ENCODE measurements at places on chromosomes 12 and 14.
A peak's percentile ranks its signal among the peaks of the same experiment; 100 is the strongest.

DNA sequence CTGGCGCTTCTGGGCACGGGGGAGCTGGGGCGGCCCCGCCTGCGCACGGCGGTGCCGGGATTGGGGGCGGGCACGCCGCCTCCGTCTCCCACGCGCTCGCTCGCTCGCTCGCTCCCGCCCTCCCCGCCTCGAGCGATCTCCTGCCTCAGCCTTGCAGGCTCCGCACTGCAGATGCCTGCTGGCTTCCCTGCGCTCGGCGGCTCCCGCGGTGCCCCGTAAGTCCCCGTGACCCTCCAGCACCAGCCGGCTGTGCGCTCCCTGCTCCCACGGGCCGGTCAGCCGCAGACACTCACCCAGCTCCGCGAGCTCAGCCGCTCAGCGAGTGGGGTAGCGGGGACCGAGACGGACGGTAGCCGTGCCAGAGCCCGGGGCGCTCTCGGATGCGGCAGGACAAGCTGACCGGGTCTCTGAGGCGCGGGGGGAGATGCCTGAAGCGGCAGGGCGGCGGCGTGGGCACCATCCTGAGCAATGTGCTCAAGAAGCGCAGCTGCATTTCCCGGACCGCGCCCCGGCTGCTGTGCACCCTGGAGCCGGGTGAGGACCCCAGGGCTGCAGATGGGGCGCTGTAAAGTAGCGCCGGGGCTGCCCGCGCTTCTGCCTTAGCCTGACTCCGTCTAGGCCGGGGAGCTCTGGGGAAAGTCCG is at the start of gene TBC1D30:
Gene TBC1D30 (plus strand): TSS at position 148 of the 643 bp plus-strand sequence. CDS start 233 bp downstream, at position 381.
- DNase-seq, result no peak

- peak; percentile 83 for DNase-seq
Observed at GRCh38 chr12:62260733-62261683, 804 bp downstream of the USP15 start.

- DNase-seq, result no peak
Observed at GRCh38 chr12:40446385-40446784, 221.6 kb downstream of the LRRK2 start.

GRCh38 chr14:36934304-36934703 is 238.1 kb downstream of the SLC25A21 start:
- no peak for DNase-seq

DNA sequence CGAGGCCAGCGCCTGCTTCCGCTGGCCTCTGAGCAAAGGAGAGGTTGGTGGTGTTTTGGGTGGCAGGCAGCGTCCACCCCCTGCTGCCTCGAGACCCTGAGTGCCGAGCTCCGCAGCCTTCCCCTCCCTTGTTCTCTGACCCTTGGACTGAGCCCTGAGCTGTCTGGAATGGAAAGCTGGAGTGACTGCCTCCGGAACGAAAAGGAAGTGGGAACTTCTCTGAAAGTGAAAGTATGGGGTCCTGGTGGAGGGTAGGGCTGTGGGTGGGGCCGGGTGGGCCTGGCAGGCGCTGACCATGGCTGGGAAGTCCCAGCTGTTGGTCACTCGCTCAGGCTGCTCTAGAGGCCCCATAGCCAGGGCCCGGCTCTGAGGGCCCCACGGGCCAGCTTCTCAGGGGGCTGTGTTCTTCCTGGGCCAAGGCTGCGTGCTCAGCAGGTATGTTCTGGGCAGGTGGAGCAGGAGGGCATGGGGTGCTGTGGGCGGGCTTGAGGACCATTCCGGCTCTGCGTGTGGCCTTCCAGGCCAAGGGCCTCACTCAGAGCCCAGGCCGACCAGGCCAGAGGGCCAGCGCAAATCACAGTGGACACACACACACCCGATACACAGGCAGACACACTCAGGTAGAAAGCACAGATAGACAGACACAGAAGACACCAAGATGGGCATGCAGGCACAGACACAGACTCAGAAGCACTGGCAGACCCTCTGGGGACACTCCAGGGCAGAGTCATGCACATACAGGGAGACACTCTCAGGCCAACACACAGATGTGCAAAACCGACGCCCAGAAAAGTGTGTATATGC is at the start of gene EXOC3L4:
Gene EXOC3L4 (plus strand): TSS at position 320 of the 804 bp plus-strand sequence. CDS start 5,495 bp downstream, outside the sequence.
- DNase-seq, result no peak

GRCh38 chr12:56948457-56948777 is 9.0 kb downstream of the RDH16 start:
- DNase-seq, result no peak

DNA sequence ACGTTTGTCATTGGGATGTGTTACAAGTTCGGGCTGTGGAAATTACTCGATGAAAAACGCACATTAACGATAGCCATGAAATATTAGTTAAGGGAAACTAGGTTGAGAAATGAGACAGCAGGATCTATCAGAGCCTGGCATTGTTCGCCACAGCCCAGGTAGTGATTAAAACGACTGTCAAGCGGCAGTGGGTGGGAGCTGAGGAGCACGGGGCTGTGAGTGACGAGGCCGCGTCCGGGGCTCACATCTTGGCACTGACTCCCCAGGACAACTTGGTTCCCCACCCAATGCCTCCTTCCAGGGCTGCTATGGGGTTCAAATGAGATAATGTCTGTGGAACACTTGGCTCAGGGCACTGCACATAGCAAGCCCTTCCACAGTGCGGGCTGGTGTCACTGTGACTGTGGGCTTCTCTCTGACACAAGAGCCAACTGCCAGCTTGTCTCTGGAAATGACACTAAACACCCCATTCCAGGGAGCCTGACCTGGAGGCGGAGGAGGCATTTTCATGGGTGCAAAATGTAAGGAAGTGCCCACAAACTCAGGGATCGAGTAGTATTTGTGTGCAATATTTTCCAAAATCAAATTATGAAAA is 19.3 kb downstream of the MMAB start:
- DNase-seq, result no peak

- no peak for DNase-seq
Observed at GRCh38 chr14:99698236-99698635, 14.1 kb downstream of the CYP46A1 start.

GRCh38 chr14:60951776-60952435 is 29.0 kb downstream of the TRMT5 start:
- no peak for DNase-seq

GRCh38 chr12:64667793-64668192 is 57.5 kb downstream of the RASSF3 start:
- DNase-seq, result no peak

- DNase-seq, result no peak
Observed at GRCh38 chr14:61322799-61323290, 1.5 kb downstream of the PRKCH start.

DNA sequence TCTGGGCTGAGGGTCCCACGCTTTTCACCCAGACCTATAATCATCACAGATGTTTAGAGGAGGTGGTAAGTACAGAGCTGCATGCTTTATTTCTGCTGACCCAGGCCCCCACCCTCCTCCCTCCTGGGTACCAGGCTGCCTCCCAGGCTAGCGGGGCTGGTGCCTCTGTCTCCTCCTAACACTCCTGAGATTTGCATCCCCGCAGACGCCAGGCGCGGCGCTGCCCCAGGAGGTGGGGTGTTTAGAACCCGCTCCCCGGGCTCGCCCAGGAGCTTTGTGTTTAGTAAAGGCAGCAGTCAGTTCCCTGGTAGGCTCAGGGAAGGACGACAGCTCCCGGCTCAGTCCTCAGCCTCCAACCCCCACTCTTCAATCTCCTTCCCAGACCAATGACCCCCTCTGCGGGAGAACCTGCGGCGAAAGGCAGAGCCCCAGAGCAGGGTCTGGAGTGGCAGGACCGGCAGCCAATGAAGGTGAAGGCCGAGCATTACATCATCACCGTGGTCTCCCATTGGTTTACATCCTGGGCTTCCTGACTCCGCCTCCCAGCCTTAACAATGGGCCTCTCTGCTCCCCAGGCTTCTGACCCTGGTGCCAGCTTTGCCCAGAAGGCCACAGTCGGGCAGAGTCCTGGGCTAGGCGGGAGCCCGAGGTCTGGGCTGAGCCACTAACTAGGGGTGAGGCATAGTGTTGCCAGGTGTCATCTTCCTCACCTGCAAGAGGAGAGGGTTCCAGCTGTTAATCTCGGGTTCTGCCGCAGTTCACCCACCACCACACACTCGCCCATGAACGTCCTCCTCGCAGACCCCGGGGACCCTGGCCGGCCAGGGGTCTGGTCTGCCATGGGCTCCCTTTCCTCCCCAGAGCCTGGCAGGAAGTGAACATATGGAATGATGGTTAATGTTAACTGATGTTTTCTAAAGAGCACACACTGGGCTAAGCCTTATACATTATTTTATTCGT is 57.5 kb downstream of the CALM1 start:
- DNase-seq, result no peak

GRCh38 chr12:56599797-56600196 is 30.3 kb downstream of the BAZ2A start:
- DNase-seq, result no peak

GRCh38 chr12:25872137-25872536 is 86.3 kb upstream of the RASSF8 start:
- no peak for DNase-seq
